ENCODE measurements at places on chromosomes 12 and 14.
A peak's percentile ranks its signal among the peaks of the same experiment; 100 is the strongest.

GRCh38 chr12:4353785-4354208, 25.7 kb downstream of the FGF23 start:
- peak; percentile 61 for DNase-seq

- DNase-seq = no peak
Measured at GRCh38 chr14:95536036-95536593, 1.3 kb downstream of the GLRX5 start.

- DNase-seq = no peak
Measured at GRCh38 chr12:4137015-4137414, 136.5 kb upstream of the CCND2 start.

DNA sequence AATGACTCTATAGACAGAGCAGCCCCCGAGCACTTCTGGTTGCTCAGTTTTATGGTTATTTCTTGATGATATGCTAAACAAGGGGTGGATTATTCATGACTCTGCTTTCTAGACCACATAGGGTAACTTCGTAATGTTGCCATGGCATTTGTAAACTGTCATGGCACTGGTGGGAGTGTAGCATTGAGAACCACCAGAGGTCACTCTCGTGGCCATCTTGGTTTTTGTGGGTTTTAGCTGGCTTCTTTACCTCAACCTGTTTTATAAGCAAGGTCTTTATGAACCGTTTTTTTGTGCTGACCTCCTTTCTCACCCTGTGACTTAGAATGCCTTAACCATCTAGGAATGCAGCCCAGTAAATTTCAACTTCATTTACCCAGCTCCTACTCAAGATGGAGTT, 1036.2 kb upstream of the FLRT2 start:
- no peak for DNase-seq

GRCh38 chr14:79337761-79338160, 873.5 kb downstream of the DIO2 start:
- peak; percentile 26 for DNase-seq

DNA sequence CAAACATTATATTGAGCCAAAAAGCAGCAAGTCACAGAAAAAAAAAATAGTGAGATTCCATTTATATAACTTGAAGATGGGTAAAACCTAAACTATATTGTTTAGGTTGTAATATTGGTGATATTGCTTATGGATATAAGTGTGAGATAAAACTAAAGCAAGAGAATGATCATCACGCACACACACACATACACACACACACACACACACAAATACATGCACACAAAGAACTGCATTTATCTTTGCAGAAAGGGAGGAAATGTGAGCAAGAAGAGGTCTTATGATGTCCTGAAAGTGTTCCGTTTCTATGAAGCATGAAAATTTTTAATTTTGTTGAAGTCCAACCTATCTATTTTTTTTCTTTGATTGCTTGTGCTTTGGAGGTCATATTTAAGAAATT, 16.4 kb upstream of the AMN1 start:
- no peak for DNase-seq

DNA sequence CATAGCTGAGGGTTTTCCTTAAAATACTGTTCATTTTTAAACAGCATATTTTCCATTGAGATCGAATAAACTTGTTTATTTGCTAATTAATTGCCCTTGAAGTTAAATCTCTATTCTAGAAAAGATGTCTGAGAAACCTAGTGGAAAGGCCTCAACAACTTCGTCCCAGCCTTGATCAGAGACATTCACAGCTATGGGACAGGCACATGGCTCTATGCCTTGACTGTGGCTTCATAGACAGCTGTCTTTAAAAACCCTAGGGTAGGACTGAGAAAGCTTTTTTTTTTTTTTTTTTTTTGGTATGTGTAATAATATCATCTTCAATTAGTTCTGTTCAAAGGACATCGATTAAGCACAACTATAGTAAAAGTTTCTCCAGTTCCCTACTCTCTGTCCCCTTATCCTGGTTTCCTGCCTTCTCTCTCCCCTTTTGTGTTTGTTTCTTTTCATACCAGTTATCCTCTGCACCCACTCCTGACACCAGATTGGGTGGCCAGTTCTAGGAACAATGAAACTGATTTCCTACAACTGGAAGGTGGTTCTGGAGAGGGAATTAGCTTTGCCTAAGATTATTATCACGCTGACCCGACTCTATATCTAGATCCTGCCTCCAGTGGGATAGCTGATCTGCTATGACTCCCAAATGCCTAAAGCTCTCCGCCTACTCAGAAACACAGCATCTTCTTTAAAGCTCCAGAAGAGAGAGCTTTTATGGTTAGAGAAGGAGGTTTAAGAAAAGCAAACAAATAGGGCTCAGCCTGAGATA, 20.3 kb downstream of the SOCS2 start:
- no peak for DNase-seq

DNA sequence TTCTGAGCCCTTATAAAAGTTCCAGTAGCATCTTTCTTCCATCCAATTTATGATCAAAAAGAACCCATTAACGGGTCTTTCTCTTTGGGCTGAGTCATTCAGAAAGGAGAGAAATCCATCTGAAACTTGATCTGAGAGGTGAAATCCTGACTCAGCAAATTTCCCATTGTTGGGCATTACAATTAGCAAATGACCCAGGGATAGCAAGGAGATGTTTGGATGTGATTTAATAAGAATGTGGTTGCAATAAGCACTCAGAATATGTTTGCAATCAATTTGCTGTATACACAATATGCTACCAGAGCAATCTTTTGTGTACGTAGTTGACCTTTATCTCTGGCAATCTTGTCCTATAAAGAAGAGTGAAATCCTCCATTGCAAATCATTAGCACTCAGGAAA, 122.7 kb downstream of the CCDC60 start:
- no peak for DNase-seq

DNA sequence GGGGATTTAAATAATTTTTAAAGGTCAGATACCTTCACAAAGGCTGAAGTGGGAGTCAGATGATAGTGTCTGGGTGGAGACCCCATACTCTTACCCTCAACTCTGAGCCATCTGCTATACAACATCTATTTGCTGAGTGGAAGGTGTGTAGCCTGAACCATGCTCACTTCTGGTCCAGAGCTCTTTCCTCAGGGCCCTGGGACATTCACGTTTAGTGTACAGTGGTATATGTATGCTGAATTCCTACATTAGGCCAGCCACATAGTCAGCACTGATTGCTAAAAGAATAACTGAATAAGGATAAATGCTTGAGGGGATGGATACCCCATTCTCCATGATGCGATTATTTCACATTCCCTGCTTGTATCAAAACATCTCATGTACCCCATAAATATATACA, 107.3 kb downstream of the KIF26A start:
- no peak for DNase-seq

DNA sequence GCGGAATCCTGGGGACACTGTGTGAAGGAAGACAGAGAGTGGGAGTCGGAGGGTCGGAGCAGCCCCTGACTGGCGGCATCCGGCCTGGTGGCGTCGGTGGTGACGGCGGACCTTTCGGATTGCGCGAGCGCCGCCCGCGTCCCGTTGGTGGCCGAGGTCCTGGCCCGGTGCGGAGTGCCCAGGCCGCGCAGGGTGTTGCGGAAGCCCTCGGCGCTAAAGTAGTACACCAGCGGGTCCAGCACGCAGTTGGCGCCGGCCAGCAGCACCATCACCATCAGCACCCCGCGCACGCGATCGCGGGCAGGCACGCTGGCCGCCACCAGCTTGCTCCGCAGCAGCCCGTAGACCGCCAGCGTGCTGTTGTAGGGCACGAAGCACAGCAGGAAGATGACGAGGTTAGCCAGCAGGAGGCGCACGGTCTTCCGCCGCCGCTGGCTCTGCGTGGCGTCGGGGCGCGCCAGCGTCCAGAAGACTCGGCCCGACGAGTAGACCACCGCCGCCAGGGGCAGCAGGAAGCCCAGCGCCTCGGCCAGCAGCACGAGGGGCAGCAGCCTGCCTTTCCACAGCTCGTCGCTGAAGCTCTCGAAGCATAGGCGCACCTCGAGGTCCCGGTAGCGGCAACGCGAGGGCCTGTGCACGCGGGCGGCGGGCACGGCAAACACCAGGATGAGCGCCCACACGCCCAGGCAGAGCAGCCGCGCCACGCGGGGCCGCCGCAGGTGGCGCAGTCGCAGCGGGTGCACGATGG, 13.1 kb upstream of the CHD4 start:
- DNase-seq = peak; percentile 62

DNA sequence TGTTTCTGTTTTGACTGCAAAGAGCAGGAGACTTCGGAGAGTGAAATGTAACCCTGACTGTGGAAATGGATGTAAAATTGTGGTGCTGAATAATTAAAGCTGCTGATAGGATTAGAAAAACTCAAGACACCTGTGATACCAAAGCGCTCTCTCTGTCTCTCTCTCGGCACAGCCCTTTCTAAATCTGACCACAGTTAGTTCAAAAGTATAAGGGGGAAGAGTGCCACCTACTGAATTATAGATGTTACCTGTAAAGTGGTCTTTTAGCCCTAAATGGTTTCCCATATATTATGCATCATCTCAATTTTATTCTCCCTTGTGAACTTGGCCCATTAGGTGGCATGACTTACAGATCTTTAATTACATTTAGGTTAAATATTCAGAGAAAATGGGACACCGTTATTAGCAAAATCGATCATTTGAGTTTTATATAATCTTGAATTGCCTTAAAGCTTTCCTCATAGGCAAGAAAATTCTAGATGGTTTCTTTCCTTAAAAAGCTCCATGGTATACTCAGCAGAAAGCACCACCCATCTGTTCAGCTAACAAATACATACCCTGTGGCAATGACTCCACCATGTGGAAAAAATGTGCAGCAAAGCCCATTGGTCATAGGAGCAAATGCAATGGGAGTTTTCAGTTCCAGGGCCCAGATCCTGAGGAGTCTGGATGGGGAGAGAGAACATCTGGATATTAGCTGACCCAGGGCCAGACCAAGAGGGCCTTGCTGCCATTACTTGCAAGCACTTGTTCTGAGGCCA, 18.1 kb downstream of the RFC5 start:
- no peak for DNase-seq

DNA sequence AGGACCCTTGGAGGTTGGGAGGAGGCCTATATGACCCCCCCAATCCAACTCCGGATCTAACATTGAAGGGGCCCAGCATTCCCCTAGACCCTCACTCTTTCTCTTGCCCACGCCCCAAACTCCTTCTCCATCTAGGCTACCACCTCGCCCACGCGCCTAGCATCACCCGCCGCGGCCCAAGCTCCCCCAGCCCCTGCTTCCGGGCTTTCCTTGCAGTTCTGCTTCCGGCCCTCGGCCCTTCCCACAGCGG, 445 bp downstream of the CERS5 start:
- DNase-seq = peak; percentile 53

- DNase-seq = no peak
Measured at GRCh38 chr14:87725318-87725717, 267.7 kb downstream of the GALC start.

GRCh38 chr12:1830981-1831963, 10.9 kb downstream of the LRTM2 start:
- peak; percentile 80 for DNase-seq

GRCh38 chr14:97413966-97414717, 617.0 kb downstream of the VRK1 start:
- DNase-seq = no peak

GRCh38 chr12:31298515-31298910, 27.4 kb downstream of the SINHCAF start:
- DNase-seq = no peak

- no peak for DNase-seq
Measured at GRCh38 chr12:53739214-53740129, 12.2 kb upstream of the CALCOCO1 start.

- DNase-seq = no peak
Measured at GRCh38 chr12:25182765-25183164, 12.2 kb downstream of the DNAI7 start.

- DNase-seq = no peak
Measured at GRCh38 chr14:105013150-105013785, 7.6 kb downstream of the CDCA4 start.

DNA sequence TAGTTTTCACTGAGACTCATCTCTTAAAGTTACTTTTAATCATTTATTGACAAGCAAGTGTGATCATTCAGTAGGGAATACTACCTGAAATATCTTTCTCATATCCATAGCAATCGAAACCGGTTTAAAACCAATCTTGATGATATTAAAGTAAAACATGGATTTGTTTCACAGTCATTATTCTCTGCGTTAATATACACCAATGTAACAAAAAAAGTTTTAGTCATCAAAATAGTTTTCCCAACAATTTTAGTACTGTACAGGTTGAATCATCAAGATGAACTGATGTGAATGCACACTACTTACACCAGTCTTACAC, 137.0 kb upstream of the KRAS start:
- no peak for DNase-seq

DNA sequence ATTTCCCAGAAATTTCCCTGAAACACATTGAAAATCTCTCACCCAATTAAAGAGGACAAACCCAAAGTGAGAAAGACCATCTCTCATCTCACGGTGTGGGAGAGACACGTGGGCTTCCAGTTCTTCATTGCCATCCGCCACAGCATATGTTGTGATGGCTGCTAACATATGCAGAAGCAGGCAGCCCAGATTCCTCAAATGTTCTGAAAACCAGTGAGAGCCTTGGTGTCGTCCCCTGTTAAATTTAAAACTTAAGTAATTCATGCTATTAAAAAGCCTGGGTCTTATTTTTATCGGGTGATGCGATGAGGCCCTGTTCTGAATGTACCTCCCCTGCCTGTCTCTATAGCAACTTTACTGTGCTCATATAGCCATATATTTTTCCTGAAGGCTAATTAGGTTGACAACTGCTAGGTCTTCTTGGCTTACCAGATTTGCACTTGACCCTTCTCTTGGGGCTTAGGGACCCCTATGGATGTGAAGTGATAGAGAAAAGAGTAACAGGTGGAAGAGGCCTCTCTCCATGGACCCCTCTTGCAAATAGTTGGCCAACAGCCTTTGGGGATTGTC, 2.8 kb upstream of the FGF6 start:
- no peak for DNase-seq

DNA sequence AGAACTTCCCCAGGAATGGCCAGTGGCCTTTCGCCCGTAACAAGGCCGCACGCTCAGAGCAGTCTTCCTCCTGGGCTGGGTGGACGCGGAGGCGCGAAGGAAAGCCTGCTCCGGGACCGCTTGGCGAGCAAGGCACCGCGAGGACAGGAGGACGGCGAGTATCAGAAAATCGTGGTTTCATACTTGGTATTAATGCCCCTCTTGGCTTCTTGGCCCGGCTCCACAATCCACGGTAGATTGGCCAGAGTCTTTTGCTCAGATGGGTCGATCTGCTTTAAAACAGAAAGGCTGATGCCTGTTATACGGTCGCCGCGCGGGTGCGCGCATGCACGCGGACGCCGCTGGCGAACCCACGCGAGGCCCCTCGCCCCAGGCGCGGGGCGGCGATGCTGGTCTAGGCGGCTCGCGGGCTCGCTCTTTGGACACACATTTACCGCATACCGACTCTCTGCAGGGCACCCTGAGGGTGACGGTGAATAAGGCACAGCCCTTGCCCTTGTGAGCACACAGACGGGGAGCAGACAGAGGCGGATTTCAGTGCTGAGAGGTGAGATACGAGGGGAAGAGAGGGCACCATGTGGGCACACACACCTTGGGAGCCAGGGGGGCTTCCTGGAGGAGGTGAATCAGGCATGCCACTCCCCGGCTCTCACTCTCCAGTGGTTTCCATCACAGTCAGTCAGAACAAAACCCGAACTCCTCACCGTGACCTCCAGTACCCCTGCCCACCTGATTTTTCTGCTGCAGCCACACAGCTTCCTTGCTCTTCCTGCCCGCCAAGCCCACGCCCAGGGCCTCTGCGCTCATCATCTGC, 100.7 kb downstream of the APAF1 start:
- peak; percentile 6 for DNase-seq
